ENCODE measurements at places on chromosomes 16 and 17.
A peak's percentile ranks its signal among the peaks of the same experiment; 100 is the strongest.

DNA sequence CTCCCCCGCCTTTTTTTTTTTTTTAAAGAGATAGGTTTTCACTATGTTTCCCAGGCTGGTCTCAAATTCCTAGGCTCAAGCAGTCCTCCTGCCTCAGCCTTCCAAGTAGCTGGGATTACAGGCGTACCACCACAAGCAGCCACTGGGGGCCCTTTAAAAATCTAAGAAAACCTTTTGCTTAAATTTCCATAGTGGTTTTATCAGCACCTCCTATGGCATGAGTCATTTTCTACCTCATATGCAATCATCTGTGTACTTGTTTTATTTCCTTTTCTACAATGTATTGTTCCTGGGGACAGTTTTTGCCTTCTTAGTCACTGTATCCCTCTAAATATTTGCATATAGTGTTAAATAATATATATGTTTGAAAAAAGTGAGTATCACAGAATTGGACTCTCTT, 29.2 kb downstream of the GNA13 start:
- no peak for DNase-seq

- no peak for DNase-seq
These were observed 408.4 kb upstream of the EEF2KMT start for GRCh38 chr16:5506021-5506420.

GRCh38 chr16:57623251-57624043, 5.0 kb upstream of the ADGRG1 start:
- no peak for DNase-seq

DNA sequence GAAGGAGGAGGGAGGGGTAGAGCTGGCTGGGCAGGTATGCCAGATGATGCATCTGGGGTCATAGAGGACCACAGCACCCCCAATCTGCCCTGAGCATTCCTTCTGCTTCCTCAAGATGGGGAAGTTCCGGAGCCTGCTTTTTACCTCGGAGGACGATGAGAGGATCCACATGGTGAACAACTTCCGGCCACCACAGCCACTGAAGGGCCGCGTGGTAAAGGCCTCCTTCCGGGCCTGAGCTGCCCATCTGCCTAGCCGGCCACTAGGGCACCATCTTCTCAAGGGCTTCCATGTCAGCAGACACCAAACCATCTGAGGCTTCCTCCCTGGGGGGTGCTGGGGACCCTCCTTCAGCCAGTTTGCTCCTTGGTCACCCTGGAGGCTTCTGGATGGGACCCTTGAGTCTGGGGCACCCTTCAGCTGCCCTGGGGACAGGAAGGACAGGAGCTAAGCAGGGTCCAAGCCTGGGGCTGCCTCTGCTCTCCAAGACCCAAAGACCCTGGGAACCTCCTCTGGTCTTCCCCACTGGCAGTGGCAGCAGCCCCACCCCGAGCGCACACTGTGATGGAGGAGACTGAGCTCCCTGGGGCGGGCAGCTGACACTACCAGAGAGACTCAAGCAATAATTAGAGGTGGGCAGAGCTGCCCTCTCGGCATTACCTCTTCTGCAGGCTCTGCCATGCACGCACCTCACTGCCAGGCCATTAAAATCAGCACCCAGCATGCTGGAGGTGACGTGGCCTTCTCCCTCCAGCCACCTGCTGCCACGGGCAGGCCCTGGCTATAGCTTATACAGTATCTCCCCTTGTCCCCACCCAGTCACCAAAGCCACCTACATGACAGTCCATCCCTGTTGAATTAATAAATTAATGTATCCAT, 9.3 kb downstream of the CA7 start:
- peak; percentile 86 for DNase-seq

DNA sequence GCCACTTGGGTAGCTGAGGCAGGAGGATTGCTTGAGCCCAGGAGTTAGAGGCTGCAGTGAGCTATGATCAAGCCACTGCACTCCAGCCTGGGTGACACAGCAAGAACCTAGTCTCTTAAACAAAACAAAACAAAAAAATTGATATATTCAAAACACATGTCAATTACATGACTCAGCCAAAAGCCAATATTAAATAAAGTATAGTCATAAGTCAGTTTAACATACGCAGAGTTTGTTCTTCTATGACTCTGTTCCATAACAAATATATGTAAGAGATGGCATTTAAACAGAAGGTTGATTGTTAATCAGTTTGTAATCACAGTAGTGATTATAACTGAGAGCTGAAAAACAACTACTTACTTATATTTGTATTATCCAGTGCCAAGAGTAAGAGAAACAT, 106.5 kb downstream of the CDH8 start:
- no peak for DNase-seq

DNA sequence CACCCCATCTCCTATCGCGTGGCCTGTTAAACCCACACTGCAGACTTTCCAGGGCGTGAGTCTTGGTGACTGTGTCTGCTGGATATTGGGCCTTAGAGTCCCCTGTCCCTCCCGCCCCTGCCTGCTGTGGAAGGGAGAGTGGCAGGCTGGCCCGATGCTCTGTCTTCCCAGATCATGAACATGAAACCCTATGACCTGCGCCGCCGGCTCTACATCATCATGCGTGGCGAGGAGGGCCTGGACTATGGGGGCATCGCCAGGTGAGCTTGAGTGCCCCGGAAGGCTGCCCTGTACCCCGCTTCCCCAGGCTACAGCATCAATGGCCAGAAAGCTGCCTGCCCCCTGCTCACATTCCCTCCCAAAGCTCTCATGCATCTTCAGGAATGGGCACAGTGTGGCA, 19.5 kb upstream of the CLEC18A start:
- DNase-seq, result no peak

- DNase-seq, result no peak
These were observed 663 bp upstream of the GINS2 start for GRCh38 chr16:85689285-85689949.

Data from CMK (cell line).